ENCODE measurements at places on chromosomes 4 and X.

GRCh38 chr4:44761306-44761705 lies 35.0 kb upstream of the GNPDA2 start:
- no peak for DNase-seq

DNA sequence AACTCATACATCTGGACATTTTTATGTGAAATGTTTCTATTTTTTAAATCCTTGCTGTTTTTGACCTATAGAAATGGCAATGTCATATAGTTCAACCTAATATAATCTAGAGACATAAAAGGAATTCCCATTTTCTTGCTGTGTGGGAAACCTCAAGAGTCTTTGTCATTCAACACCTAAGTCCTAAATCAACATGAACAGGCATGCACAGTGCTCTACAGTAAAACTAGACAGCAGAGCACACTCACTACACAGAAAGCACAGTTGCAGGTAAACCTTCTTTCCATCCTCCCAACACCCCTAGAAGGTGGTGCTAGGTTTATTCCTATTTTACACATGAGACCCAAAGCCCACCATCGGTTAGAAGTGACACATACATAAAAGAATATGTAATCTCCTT lies 79.1 kb upstream of the C1QTNF7 start:
- no peak for DNase-seq

DNA sequence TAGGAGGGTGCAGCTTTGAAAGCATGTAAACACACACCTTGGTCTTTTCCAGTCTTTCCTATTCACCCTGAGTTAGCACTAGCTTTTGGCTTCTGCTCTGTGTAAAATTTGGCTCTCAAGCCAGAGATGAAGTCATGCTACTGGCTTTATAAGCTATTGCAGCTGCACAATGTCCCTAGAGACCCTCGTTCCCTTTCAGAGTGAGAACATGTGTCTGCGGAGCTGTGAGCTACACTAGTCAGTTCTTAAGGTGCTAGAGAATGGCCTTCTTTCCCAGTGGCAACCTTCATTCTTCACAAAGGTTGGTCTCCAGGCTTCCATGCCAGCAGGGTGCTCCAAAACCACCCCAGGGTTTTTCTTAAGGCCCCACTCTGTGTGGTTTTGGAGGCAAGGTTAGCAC lies 199.1 kb downstream of the SPATA18 start:
- DNase-seq: no peak

- DNase-seq: no peak
Observed at GRCh38 chrX:101931136-101931487, 715 bp downstream of the ZMAT1 start.

GRCh38 chr4:162839814-162840213 lies 326.9 kb downstream of the NAF1 start:
- no peak for DNase-seq

DNA sequence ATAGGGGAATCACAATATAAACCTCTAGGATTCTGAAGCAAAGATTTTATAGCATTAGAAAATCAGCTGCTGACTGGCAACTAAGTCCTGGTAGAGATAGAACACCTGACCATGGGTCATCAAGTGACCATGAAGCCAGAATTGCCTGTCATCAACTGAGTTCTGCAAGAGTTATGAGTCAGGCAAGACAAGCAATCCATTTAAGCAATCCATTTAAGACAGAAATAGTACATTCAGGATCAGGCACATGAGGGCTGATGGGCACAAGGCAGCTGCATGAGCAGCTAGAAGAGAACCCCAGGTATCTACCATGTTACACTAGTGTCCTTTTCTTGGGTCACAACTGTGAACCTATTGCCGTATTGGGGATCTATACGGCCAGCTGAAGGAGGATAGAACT lies 98.9 kb downstream of the SPRY1 start:
- DNase-seq: no peak

- DNase-seq: no peak
Observed at GRCh38 chrX:134588806-134589205, 69.5 kb downstream of the PLAC1 start.

DNA sequence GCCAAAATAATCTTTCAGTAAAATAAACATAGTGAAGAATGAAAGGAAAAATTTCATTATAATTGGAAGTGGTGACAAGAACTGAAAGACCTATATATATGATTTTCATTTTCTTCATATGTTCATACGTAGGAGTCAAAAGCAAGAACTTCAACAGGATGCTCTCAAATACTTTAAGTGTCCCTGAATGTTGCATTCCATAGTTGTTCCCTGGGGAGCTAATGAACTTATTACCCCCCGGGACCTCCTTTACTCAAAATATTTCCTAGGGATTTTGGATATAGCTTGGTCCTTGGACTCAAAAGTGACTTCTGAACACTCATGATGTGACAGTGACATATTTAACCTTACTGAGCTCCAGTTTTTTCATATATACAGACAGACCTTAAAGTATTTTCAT lies 44.9 kb upstream of the NDST4 start:
- no peak for DNase-seq

DNA sequence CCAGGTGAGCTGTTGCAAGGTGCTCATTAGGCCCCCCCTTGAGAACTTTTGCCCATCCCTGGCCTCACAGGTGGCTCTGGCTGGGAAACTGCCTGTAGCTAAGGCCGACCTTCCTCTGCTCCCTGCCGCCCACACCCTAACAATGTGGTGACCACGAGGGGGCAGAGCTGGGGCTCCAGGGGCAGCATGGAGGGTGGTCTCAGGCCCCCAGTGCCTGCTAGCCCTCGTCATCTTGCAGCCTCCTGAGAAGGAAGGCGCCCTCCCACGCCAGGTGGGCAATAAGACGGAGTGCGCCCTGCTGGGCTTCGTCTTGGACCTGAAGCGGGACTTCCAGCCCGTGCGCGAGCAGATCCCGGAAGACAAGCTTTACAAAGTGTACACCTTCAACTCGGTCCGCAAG lies 32.4 kb downstream of the ATP2B3 start:
- DNase-seq: no peak

DNA sequence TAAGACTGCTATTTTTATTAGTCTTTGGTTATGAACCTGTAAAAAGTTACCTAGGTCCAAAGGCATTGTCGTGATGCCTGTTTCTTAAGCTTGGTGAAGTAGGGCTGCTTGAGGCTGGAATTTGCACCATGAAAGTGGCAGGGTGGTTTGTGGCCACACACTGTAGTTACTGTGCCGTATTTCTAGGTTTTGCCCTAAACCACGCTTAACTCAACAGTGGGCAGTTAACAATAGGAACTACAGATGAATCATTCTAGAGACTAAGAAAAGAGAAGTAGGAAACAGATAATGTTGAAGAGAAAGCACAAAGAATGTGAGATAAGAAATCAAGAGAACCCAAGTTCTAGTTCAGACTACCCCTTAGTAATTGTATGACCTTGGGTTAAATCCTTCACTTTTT lies 11.5 kb downstream of the ETNPPL start:
- no peak for DNase-seq

DNA sequence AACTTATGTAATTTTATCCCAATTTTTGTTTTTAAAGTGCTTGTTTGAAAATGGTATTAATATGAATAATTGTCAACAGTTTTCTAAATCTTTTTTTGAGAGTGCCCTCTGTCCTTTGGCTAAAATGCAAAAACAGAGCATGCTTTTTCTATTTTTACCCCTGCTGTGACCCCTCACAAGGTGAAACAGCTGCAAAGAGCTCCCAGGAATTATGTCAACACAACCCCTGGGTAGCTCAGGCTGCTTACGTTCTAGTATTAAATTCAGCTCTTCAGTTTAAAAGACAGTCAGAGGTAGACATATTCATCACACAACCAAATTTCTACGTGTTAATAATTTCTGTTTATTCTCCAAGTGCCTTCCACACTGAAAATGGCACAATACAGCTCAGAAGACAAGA lies 367.5 kb downstream of the PRDM5 start:
- DNase-seq: no peak

DNA sequence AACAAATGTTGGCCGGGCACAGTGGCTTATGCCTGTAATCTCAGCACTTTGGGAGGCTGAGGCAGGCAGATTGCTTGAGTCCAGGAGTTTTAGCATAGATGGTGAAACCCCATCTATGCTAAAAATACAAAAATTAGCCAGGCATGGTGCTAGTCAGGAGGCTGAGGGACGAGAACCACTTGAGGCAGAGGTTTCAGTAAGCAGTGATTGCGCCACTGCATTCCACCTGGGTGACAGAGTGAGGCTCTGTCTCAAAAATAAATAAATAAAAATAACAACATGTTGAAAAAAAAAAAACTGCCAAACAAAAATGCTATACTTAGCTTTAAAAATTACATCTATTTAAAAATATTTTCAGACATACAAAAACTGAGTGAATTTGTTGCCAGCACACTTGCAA lies 374.2 kb upstream of the SMIM31 start:
- no peak for DNase-seq

GRCh38 chr4:159384632-159385031 lies 281.8 kb downstream of the RAPGEF2 start:
- no peak for DNase-seq

DNA sequence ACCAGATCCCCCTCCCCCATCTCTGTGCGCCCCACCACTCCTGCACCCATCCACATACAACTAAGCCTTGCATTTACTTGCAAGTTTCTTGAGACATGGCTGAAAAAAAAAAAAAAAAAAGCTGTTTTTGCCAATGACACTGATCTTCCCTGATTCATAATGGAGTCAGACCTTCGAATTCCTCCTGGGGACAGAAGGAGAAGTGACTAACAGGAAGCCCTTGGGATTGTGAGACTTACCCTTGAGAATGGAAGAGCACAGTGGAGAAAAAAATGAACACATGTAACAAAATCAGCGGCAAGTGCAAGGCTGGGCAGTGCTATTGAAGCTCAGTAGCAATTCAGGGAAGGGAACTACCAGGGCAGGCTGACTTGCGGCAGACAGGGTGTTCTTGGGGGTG lies 288.4 kb downstream of the BCOR start:
- no peak for DNase-seq

DNA sequence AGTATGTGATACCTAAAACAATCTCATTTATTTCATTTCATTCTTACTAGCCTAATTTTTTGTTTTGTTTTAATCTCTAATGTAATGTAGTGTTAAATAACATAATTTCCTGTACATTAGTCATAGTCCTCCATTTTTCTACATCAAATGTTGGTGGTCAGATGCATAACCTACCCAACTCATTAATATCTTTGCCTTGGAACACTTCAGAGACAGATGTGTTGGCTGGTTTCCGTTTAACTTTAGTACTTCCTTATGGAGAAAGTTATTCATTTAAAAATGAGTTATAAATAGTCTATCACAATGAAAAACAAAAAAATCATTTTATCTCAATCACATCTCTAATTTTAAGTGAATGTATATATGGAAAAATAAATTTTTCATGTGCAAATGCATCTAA lies 190.2 kb downstream of the ANTXR2 start:
- DNase-seq: no peak

- DNase-seq: no peak
Observed at GRCh38 chrX:47573341-47574075, 8.7 kb upstream of the TIMP1 start.

Data from stimulated activated CD8-positive, alpha-beta memory T cell treated with anti-CD3 and anti-CD28 coated beads, Interleukin-4, amount 100 ng/mL, for 1 hour (primary cell).